IMR-90 (cell line): ENCODE measurements at places on chromosomes 4 and X. TPM values are rescaled to one million over a fixed set of nuclear protein-coding genes. Genes with fewer than 3 reads are reported as not detected.
A peak's percentile ranks its signal among the peaks of the same experiment; 100 is the strongest.

DNA sequence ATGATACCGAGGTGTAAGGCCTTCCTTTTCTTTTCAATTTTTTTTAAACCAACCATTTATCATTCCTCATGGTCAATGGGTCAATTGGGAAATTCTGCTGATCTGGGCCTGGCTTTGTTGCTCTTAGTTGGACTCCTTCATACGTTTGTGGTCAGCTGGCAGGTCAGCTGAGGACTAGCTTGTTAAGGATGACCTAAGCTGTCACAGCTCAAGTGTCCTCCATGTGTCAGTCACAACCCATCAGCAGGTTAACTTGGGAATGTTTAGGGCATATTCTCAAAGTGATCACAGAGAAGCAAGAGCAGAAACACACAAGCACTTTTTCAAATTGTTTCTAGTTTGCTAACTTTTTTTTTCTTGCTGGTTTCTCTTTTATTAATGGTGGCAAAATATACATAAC is 117.4 kb upstream of the MAB21L2 start:
- no peak for DNase-seq

MAGEA8 gene
- not detected in 2 replicates for total RNA-seq

GRCh38 chr4:109990261-109991257 is 77.9 kb downstream of the EGF start:
- no peak for DNase-seq

GRCh38 chrX:130738638-130739195 is 164.3 kb downstream of the ENOX2 start:
- DNase-seq: no peak

GRCh38 chr4:52665592-52665991 is 6.5 kb upstream of the USP46 start:
- DNase-seq: no peak

GRCh38 chr4:14254252-14254651 is 626.7 kb upstream of the BOD1L1 start:
- DNase-seq: peak; percentile 6

- peak; percentile 55 for DNase-seq
These were observed 98.8 kb upstream of the NDP start for GRCh38 chrX:44071847-44072551.

GRCh38 chr4:47717188-47717587 is 120.7 kb downstream of the CORIN start:
- DNase-seq: no peak

DNA sequence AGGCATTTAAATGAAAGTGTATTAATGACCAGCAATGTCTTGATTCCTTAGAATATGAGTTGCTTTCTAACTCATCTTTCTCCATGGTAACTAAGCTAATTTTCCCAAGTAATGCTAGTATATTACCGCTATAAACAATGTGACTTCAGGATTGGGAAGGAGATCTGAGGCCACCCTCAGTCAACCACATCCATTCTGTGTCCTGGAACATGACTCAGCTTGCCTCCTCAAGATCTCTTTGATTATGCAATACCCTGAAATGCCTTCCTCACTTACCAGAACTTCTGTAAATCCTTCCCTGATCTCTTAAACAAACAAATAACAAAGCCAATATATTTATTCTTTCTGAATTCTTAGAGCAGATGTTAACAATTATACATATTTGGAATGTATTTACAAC is 1495.5 kb downstream of the PCDH18 start:
- peak; percentile 63 for DNase-seq

DNA sequence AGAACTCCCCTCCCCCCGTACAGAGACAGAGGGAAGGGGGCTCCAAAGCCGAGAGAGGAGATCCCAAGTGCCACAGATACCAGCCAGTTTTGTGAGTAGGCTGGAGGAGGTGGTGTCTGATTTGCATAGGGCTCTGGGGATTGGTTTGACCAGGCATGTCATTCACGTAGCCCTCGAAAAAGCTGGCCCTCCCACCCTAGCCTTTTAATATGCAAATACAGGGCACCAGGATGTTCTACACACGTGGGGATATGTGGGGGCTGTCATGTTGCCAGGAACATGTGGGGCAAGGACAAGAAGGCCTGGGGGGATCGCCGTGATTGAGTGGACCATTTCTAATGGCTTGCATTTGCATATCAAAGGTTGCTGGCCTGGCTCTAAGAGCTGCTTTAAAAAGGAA is 272.9 kb downstream of the PPP1R2C start:
- no peak for DNase-seq

- no peak for DNase-seq
These were observed 1370.6 kb upstream of the AGA start for GRCh38 chr4:178812866-178813265.

CTAG1A gene
- not detected in 2 replicates for total RNA-seq

DNA sequence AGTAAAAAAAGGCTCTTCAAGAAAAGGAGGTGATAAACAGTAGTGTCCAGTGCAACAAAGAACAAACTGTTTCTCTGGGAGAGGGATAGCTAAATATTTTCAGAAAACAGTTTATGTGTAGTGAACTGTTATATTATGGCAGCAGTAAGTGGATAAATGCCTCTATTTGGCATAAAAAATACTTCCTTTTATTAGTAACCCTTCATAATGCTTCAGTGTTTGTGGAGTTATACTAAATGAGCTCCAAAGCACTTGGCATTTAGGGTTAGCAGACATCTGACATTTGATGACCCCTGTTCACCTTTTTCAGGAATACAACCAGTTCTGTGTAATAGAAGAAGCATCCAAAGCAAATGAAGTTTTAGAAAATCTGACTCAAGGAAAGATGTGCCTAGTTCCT is 31.9 kb downstream of the TRAPPC11 start:
- DNase-seq: no peak

DNA sequence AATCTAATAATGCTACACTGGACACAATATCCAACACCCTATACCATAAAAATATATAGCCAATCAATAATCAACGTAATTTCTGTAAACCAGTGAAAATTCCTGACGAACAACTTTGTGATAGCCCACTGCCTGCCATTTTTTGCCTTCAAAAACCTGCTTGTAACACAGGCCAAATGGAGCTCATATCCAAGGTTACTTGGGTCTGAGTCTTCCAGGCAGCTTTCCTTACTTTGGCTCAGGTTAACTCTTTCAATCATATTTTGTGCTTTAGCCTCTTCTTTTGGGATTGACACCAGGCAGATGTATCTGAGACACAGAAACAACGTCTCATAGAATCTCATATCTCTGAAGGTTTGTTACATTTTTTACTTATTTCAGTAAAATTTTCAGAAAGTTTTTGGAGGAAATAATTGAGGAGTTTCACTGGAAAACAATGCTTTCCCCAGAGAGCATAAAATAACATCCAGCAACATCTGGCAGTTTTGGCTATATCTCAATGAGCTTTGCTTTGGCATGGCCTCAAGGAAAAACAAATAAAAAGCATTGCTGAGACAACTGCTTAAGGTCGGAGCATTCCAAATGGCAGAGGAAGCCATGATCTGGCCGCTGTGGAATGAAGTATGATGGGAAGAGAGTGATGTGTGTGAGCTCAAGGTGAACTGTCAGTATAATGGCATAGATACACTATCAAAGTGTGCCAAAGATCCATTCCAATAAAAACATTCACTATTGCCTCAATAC is 162.9 kb upstream of the SPIN4 start:
- DNase-seq: peak; percentile 80

DNA sequence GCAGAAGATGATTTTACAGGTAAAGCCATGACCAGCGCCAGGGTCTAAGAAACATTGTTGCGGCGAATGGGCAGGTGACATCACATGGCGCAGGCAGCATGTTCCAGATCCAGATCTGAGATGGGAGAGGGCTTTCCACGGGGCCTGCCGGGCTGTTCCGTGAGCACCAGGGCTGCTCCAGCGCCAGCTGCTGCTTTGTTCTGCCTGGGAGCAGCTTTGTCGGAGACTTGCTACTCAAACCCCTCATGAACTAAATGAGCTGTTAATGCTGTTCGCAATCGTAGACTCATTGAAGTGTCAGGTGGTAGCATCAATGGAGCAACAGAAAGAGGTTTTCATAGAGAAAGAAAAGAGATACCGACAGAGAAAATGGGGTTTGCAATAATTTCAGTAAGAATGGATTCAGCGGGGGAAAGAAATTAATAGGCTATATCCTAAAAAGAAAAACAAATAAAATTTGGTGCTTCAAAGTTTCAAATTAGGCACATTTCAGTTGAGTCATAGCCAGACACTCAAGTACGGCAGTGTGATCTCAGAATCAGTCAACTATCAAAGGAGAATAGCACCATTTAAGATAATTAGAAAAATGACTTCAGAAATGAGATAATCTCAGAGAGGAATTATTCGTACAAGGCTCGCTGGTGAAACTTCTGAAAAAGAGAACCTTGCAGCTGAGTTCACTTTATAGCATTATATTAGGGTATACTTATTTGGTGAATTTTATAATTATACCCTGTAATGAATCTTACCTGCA is 23.9 kb downstream of the SORBS2 start:
- DNase-seq: no peak

FAM149A gene
- 0.54 and 0.83 TPM in 2 replicates for total RNA-seq

HTN1 gene
- not detected in 2 replicates for total RNA-seq

GRCh38 chr4:186132577-186133242 is 28.2 kb downstream of the FAM149A start:
- DNase-seq: peak; percentile 22

DDIT4L gene
- 3.9 and 7.8 TPM in 2 replicates for total RNA-seq

AMER1 gene
- 1.7 and 2.2 TPM in 2 replicates for total RNA-seq

DNA sequence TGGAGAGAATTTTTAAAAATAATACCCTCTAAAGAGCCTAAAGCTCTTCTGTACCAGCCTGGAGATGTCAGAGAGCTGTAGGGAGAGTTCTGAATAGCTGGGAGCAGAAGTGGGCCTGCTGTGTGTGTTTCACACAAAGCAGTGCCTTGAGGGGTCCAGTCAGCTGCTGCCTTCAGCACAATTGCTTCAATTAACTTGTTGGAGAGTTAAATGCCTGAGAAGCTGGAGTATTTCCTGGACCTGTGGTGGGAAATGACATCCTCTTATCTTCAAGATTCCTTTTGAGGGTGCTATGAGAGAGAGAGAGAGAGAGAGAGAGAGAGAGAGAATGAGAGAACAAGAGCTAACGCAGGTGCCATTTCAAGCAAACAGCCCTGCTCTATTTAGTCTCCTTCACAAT is 96.2 kb upstream of the IL1RAPL2 start:
- no peak for DNase-seq

DNA sequence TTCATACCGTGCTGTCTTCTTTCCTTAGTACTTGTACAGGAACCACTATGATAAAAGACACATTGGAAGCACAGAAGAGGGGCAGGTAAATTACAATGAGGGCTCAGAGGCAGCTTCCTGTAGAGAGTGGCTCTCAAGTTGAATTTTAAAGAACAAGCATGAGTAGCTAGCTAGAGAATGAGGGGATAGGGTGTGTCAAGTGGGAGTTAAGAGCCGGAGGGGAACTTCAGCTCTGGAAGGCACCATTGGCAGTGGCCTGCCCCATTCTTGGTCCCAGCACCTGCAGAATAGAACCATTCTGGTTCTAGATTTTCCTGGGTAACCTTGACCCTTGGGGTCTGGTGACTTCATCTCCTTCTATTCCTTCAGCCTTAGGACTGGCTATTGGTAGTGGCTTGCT is 34.0 kb upstream of the JADE1 start:
- DNase-seq: no peak

- peak; percentile 37 for DNase-seq
These were observed 586 bp downstream of the BCAP31 start for GRCh38 chrX:153723351-153724251.

HTR2C gene
- total RNA-seq: not detected in 2 replicates

ZFP42 gene
- not detected in 2 replicates for total RNA-seq

DNA sequence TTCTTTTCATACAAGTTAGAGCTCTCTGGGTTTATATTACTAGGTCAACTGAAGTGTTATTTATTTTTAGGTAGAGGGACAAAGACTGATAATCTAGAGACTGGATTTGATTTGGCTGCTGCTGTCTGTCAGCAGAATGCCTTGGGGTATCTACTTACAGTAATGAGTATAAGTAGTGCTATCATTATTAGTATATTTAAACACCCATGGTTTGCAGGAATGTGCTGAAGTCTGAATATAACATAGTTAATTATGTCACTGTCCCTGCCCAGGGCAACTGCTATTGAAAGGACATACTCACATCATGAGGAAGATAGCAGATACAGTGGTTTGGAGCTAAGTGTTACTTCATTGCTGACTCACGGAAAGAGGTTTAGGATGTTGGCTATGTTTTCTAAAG is 76.2 kb downstream of the PRRG1 start:
- DNase-seq: peak; percentile 15

DNA sequence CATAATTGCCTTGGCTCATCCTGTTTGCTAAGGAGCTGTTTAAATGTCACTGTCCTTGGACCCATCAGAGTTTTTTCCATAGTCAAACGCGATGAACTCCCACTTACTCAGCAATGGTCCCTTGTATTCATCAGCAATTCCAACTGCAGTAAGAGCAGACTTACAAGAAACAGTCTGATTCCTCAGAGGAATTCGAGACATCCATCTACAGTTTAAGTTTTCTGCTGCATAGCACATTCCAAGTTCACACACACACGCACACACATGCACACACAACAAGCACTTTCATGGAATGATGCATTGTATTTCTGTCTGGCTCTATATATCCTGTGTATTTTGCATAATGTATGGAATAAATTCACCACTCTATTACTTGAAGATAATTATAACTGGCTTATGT is 32.7 kb upstream of the TMEM150C start:
- no peak for DNase-seq

- peak; percentile 35 for DNase-seq
These were observed 38.5 kb downstream of the TRMT44 start for GRCh38 chr4:8478801-8479744.

ASB9 gene
- 0.28 and 0.36 TPM in 2 replicates for total RNA-seq

- no peak for DNase-seq
These were observed 35.8 kb downstream of the PSAPL1 start for GRCh38 chr4:7398788-7399439.

DNA sequence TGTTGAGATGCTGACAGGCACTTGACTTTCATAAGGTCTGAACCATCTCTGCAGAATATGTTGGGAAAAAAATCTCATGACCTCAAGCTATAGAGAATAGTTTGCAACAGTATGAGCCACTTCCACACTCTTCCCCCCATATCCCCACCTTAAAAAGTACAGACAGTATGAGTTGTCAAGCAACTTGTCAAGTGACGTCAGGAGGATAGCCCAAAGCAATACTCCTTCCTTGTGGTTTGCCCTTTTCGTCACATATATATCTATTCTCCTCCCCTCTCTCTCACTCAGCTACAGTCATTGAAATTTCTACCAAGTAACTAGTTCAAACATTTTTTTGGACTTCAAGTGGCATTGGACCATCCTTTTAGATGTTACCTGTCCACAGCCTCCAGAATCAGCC is 67.7 kb downstream of the MCF2 start:
- DNase-seq: no peak

UGT2A3 gene
- total RNA-seq: not detected in 2 replicates

F8A3 gene
- total RNA-seq: under 0.01 and 0.18 TPM in 2 replicates

DNA sequence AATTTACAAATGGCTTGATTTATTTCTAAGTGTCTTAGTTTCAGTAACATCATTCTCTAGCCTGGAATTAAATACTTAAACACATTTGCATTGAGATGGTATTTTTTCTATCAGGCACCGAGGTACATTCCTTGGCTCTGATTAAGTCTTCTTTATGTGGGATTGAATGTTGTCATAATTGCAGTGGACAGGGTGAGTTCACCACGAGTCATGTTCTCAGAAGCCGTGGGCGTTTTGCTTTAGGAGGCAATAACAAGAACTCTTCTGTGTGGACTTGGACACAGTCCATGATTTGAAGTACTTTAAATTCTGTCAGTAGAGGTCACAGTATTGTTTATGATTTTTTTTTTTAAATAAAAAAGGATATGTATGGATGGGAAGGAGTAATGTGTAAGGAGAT is 57.1 kb upstream of the EFHC2 start:
- DNase-seq: peak; percentile 96
